Lung microvascular endothelial cell (primary cell): ENCODE measurements at places on chromosomes 5 and 9. TPM values are rescaled to one million over a fixed set of nuclear protein-coding genes. Genes with fewer than 3 reads are reported as not detected.

Gene FGD3
- total RNA-seq: not detected in 2 replicates

Gene PLCXD3
- 0.20 and 0.44 TPM in 2 replicates for total RNA-seq

Gene PCDHAC2
- total RNA-seq: 0.20 and 0.22 TPM in 2 replicates

Gene CER1
- total RNA-seq: not detected in 2 replicates

Gene IL17B
- not detected in 2 replicates for total RNA-seq

Gene PRKAA1
- 81.3 and 87.4 TPM in 2 replicates for total RNA-seq

Gene NAIP
- 0.65 and 2.4 TPM in 2 replicates for total RNA-seq

Gene IRX2
- total RNA-seq: 0.20 and 0.44 TPM in 2 replicates

Gene CATSPER3
- total RNA-seq: under 0.01 and 0.22 TPM in 2 replicates

Gene C1QTNF2
- under 0.01 and 0.20 TPM in 2 replicates for total RNA-seq

Gene CDO1
- 0.65 TPM in 1 of 2 replicates, not detected in the other for total RNA-seq

Gene DNAI1
- total RNA-seq: not detected in 2 replicates

Gene UBTD2
- total RNA-seq: 14.7 and 15.5 TPM in 2 replicates

Gene BAAT
- total RNA-seq: not detected in 2 replicates

Gene SOX30
- not detected in 2 replicates for total RNA-seq

Gene DIAPH1
- 28.8 and 29.6 TPM in 2 replicates for total RNA-seq

Gene PPIC
- 34.9 and 59.9 TPM in 2 replicates for total RNA-seq

Gene BARX1
- total RNA-seq: not detected in 2 replicates

Gene ATG10
- 3.5 and 5.8 TPM in 2 replicates for total RNA-seq

Gene SPATA31A3
- not detected in 2 replicates for total RNA-seq

Gene SOHLH1
- not detected in 2 replicates for total RNA-seq

Gene SLC46A2
- not detected in 2 replicates for total RNA-seq

Gene PCDHB10
- total RNA-seq: 0.44 and 1.8 TPM in 2 replicates

Gene INSL4
- not detected in 2 replicates for total RNA-seq

Gene OCLN
- total RNA-seq: 1.3 and 2.8 TPM in 2 replicates

Gene TRIM7
- 0.99 and 4.6 TPM in 2 replicates for total RNA-seq
